ENCODE measurements at places on chromosomes 1 and 21. TPM values are rescaled to one million over a fixed set of nuclear protein-coding genes. Genes with fewer than 3 reads are reported as not detected.

OR2L13 gene
- not detected for total RNA-seq

KIRREL1 gene
- 39.6 TPM for total RNA-seq

RHCE gene
- total RNA-seq: not detected

TMEM200B gene
- 0.66 TPM for total RNA-seq

COL24A1 gene
- 0.07 TPM for total RNA-seq

EPHA10 gene
- total RNA-seq: not detected

CTH gene
- total RNA-seq: 3.6 TPM

MPZL1 gene
- 144 TPM for total RNA-seq

PGBD5 gene
- total RNA-seq: under 0.01 TPM

EFNA3 gene
- total RNA-seq: 1.9 TPM

LRRN2 gene
- not detected for total RNA-seq

EFCAB7 gene
- total RNA-seq: 7.5 TPM

THEM5 gene
- not detected for total RNA-seq

KRTAP19-6 gene
- not detected for total RNA-seq

FCRL6 gene
- not detected for total RNA-seq

PCP4 gene
- not detected for total RNA-seq

MPL gene
- total RNA-seq: 0.07 TPM

MMEL1 gene
- 1.1 TPM for total RNA-seq

HUNK gene
- under 0.01 TPM for total RNA-seq

MEX3A gene
- 8.3 TPM for total RNA-seq

FCAMR gene
- not detected for total RNA-seq

HJV gene
- total RNA-seq: not detected

NPHS2 gene
- total RNA-seq: not detected

KLHDC9 gene
- 0.79 TPM for total RNA-seq

Data from thoracic aorta endothelial cell (primary cell).